ENCODE measurements at places on chromosomes 12 and 14.

DNA sequence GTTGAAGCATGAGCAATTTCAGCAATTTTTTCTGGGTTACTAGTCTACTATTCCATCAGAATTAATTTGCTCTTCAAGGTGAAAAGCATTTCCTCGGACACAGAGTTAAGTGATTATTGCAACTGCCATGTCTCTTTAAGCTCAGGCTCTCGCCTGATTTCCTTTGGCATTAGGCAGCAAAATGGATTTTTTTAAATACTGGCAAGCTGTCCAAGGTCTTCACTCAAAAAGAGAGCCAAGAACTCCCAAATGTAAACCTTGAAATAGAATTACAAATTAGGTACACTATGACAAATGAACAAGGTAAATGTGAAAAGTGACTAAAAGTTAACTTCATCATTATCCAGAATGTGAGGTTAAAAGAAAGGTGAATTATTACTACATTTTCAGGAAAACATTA lies 111.9 kb downstream of the GARIN6 start:
- DNase-seq: no peak

GRCh38 chr12:116332705-116333380 lies 55.4 kb upstream of the MED13L start:
- DNase-seq: no peak

- no peak for DNase-seq
Measured at GRCh38 chr14:38256533-38256840, 594 bp upstream of the CLEC14A start.

DNA sequence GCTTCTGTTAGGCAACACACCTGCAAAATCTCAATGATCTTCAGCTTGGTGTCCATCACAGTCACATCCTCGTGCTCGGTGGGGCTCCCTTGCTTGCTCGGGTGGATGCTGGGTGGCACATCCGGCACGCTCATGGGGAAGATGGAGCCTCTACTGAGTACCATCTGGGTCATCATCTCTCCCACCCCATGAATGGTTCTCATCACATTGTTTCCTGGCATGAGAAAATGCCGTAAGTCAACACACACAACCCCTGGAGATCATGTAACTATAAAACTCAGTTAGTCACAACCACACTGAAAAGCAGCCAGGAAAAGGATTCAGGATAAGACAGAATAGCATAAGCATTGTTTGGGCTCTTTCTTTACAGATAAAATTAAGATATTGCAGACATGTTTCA lies 201.1 kb downstream of the ITPR2 start:
- DNase-seq: no peak

Measured in DMS153 (cell line).